Kidney (tissue), 22 donors: ENCODE measurements at places on chromosomes 4 and X.

DNA sequence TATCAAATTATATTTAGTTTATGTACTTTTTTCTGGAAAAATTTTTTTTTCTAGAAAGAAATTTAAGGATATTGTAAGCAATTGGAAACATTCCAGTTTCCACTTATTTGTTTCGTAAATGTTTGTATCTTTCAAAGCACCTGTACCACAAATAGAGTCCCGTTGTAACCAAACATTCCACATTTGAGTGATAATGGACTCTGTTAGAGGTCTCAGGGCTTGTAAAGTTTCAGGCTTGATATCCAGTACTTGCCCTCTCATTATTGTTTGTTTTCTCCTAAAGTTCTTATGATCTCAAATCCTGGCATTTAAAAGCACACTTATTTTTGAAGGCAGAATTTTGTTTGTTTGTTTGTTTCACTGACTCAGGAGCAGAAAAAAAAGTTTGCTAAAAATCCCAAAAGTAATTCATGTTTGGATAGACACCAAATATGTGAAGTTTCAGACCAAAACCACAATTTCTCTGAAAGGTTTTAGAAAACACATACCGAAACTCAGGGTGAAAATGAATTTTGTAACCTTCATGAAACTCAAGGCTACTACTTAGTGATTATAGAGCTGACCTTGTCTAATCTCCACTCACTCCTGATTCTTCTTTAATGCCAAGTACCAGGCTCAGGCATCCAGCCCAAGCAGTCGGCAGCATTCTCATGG, 5.7 kb upstream of the TMEM192 start:
- no peak overlapping the region for H3K27ac ChIP-seq
- H3K4me3 ChIP-seq: no peak overlapping the region
- no peak for DNase-seq
- H3K27me3 ChIP-seq: no peaks in the 10 kb centered on the region

DNA sequence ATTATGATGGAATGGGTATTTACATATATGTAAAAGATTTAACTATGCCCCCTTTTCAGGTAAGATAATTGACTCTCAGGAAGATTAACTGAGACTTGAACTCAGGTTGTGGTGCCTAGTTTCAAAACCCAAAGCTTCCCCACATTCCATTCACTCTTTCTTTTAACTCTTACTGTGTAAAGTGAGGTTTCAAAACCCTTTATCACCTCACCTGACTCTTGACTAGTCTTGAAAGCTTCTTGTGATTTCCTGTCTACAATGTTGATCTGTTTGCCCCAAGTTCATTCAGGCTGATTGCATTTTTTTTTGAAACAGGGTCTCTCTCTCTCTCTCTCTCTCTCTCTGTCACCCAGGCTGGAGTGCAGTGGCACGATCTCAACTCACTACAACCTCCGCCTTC, 40.5 kb upstream of the RAPGEF2 start:
- no peaks in the 10 kb centered on the region for H3K36me3 ChIP-seq
- H3K4me1 ChIP-seq: no peaks in the 10 kb centered on the region
- no peak overlapping the region for H3K27ac ChIP-seq
- H3K4me3 ChIP-seq: no peak overlapping the region
- H3K27me3 ChIP-seq: no peaks in the 10 kb centered on the region

DNA sequence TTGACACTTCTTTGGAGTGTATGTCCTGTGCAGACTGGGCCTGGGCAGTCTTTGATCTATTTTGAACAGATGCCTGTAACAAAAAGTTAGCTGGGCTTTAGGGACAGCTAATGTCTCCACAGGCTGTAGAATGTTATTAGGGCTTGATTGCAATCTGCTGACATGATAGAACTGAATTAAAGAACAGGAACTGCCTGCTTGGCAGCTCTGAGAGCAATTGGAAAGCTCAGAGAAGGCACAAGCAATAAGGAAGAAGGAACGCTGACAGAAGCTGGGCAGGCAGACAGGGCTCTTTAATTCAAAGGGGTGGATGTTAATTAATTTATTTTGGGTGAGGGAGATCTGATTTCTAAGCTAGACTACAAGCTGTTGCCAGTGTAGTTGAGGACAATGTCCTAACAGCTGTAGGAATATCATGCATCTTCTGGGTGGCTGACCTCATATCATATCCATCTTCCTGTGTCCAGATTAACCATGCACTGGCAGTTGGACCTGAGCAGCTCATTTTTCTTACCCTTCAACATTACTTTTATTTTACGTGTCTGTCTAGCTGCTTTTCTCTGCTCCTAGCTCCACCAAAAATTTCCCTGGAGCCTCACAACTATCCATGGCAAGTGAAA, 20.7 kb upstream of the GRXCR1 start:
- DNase-seq: no peak
- H3K4me1 ChIP-seq: no peaks in the 10 kb centered on the region
- no peaks in the 10 kb centered on the region for H3K36me3 ChIP-seq
- no peak overlapping the region for H3K27ac ChIP-seq
- no peaks in the 10 kb centered on the region for H3K27me3 ChIP-seq

DNA sequence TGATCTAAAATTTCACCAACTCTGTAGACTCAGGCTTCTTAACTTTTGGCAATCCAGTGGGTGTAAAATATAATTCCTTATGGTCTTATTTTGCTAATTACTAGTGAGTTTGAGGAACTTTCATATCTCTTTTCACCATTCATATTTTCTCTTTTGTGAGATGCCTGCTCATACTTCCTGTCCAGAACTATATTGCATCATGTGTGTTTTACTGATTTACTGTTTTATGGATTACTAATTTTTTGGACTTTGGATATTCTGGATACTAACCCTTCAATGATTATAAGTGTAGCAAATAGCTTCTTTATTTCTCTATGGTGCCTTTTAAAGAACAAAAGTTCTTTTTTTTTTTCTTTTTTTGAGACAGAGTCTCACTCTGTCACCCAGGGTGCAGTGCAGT, 20.6 kb downstream of the GSX2 start:
- H3K27ac ChIP-seq: no peak overlapping the region
- no peak overlapping the region for H3K4me3 ChIP-seq
- DNase-seq: no peak
- no peaks in the 10 kb centered on the region for H3K36me3 ChIP-seq

GRCh38 chrX:96889726-96890125, 6.0 kb downstream of the RPA4 start:
- no peak overlapping the region for H3K27ac ChIP-seq
- H3K27me3 ChIP-seq: no peaks in the 10 kb centered on the region
- H3K4me1 ChIP-seq: no peaks in the 10 kb centered on the region

DNA sequence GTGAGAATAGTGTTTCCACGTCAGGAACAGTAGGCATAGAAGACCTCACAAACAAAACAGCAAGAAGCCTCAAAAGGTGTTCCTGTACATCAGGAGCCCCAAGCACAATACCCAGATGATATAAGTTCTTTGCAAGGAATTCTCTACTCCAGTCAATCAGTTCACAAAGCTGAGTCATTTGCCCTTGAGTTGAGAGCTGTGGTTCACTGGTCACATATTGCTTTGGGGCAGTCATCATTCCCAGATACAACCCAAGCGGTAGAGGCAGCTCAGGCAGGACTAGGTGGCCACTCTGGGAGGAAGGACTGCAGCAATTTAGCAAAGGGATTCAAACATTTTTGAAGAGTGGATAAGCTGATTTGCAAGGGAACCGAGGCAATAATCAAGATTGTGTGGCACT, 551.5 kb upstream of the ZFP42 start:
- no peak overlapping the region for H3K27ac ChIP-seq
- no peaks in the 10 kb centered on the region for H3K27me3 ChIP-seq
- no peak for DNase-seq
- no peaks in the 10 kb centered on the region for H3K4me1 ChIP-seq

- no peak overlapping the region for H3K27ac ChIP-seq
- no peaks in the 10 kb centered on the region for H3K27me3 ChIP-seq
- DNase-seq: no peak
- H3K4me3 ChIP-seq: no peak overlapping the region
- no peaks in the 10 kb centered on the region for H3K4me1 ChIP-seq
These were observed 358.7 kb upstream of the EMCN start for GRCh38 chr4:100876546-100876945.

DNA sequence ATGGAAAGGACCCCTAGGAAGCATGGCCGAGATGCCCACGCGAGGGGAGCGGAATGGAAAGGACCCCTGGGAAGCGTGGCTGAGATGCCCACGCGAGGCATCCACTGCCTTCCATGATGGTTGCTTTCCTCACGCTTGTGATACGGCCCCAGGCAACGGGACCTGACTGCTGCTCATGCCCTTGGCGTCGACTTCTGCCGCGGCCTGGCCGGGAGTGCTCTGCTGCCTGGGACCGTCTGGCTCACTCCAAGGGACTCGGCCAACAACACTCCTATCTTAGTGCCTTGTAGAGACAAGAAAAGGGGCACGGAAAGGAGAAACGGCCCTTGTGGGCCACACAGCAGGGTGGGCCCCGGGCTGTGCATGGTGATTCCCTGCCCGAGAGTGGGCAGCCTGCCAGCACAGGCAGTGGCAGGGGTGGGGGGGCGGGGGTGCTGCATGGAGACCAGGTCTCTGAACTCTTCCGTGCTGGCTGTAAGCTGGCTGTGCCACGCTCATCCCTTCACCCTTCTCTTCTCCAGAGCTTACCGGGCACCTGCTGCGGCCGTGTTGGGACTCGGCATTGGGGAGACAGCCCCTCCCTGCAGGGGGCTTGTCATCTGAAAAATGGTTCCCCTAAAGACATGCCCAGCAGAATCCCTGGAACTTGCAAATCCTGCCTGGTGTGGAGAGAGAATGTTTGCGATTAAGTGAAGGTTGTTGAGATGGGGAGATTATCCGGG, 38.6 kb upstream of the HMX1 start:
- H3K27me3 ChIP-seq: peaks cover 3% of the 10 kb centered on the region
- no peak overlapping the region for H3K4me3 ChIP-seq
- peak; percentile 4 for DNase-seq
- no peak overlapping the region for H3K27ac ChIP-seq
- no peaks in the 10 kb centered on the region for H3K4me1 ChIP-seq

DNA sequence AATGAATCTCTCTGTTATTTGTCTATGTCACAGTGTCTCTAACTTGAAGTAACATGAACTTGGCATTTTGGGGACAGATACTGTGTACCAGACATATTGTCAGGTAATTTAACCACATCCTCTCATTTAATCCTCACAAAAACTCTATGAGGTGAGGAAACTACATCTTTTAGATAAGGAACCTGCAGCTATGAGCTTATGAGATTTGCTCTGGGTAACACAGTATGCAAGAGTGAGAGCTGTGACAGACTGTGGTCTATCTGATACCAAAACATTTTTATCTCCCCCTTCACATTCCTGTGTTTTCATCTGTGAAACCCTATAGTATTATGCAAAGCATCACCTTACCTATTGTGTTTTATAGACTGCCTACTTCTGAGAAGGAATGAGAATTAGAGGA, 58.4 kb upstream of the HS3ST1 start:
- H3K4me3 ChIP-seq: no peak overlapping the region
- no peak overlapping the region for H3K27ac ChIP-seq
- no peak for DNase-seq
- no peaks in the 10 kb centered on the region for H3K27me3 ChIP-seq
- H3K4me1 ChIP-seq: no peaks in the 10 kb centered on the region

DNA sequence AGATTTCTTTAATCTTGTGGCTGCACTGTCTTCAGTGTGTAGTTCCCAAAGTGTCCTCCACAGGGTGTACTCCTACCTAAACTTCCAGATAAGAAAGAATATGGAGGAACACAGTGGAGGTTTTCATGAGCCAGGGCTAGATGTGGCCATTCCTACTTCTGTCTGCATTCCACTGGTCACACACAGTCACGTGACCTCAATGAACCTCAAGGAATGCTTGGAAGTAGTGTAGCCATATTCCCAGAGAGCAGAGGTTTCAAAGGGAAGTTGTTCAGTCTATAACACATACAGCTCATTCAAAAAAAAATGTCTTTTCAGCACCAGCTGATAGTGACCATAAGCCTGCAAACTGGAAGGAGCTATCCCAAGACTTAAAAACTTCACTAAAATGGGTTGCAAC, 53.6 kb downstream of the ASB9 start:
- H3K4me1 ChIP-seq: no peaks in the 10 kb centered on the region
- DNase-seq: no peak
- H3K36me3 ChIP-seq: no peaks in the 10 kb centered on the region
- H3K27me3 ChIP-seq: no peaks in the 10 kb centered on the region

GRCh38 chr4:107862658-107863057, 37.9 kb downstream of the SGMS2 start:
- H3K4me3 ChIP-seq: no peak overlapping the region
- H3K27ac ChIP-seq: no peak overlapping the region
- no peaks in the 10 kb centered on the region for H3K27me3 ChIP-seq
- H3K4me1 ChIP-seq: peaks cover 5% of the 10 kb centered on the region

- no peak overlapping the region for H3K4me3 ChIP-seq
- H3K27me3 ChIP-seq: no peaks in the 10 kb centered on the region
- no peaks in the 10 kb centered on the region for H3K4me1 ChIP-seq
- DNase-seq: no peak
- H3K36me3 ChIP-seq: no peaks in the 10 kb centered on the region
These were observed 36.7 kb upstream of the FBXW7 start for GRCh38 chr4:152572417-152573086.

GRCh38 chr4:16079046-16079445, 4.8 kb downstream of the PROM1 start:
- peaks cover 3% of the 10 kb centered on the region for H3K27me3 ChIP-seq
- no peaks in the 10 kb centered on the region for H3K36me3 ChIP-seq

GRCh38 chr4:41178372-41179370, 35.7 kb downstream of the APBB2 start:
- H3K36me3 ChIP-seq: no peaks in the 10 kb centered on the region
- peaks cover 24% of the 10 kb centered on the region for H3K4me1 ChIP-seq
- no peaks in the 10 kb centered on the region for H3K27me3 ChIP-seq
- H3K27ac ChIP-seq: no peak overlapping the region
- H3K4me3 ChIP-seq: no peak overlapping the region

DNA sequence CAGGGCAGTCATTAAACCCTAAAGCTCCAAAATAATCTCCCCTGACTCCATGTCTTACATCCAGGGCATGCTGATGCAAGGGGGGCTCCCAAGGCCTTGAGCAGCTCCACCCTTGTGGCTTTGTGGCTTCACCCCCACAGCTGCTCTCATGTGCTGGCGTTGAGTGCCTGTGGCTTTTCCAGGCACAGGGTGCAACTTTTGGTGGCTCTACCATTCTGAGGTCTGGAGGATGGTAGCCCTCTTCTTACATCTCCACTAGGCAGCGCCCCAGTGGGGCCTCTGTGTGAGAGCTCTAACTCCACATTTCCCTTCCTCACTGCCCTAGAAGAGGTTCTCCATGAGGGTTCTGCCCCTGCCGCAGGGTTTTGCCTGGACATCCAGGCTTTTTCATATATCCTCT, 35.1 kb downstream of the CFAP299 start:
- H3K36me3 ChIP-seq: no peaks in the 10 kb centered on the region
- no peak overlapping the region for H3K4me3 ChIP-seq
- no peak for DNase-seq
- H3K4me1 ChIP-seq: no peaks in the 10 kb centered on the region
- no peaks in the 10 kb centered on the region for H3K27me3 ChIP-seq
